ENCODE measurements at places on chromosomes 1 and 21.

DNA sequence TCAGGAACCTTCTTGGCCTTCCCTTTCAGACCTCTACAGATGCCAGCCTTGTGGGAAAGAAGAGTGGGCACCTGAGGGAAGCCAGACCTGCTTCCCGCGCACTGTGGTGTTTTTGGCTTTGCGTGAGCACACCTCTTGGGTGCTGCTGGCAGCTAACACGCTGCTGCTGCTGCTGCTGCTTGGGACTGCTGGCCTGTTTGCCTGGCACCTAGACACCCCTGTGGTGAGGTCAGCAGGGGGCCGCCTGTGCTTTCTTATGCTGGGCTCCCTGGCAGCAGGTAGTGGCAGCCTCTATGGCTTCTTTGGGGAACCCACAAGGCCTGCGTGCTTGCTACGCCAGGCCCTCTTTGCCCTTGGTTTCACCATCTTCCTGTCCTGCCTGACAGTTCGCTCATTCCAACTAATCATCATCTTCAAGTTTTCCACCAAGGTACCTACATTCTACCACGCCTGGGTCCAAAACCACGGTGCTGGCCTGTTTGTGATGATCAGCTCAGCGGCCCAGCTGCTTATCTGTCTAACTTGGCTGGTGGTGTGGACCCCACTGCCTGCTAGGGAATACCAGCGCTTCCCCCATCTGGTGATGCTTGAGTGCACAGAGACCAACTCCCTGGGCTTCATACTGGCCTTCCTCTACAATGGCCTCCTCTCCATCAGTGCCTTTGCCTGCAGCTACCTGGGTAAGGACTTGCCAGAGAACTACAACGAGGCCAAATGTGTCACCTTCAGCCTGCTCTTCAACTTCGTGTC lies 995 bp upstream of the ZBTB48 start:
- DNase-seq: no peak

DNA sequence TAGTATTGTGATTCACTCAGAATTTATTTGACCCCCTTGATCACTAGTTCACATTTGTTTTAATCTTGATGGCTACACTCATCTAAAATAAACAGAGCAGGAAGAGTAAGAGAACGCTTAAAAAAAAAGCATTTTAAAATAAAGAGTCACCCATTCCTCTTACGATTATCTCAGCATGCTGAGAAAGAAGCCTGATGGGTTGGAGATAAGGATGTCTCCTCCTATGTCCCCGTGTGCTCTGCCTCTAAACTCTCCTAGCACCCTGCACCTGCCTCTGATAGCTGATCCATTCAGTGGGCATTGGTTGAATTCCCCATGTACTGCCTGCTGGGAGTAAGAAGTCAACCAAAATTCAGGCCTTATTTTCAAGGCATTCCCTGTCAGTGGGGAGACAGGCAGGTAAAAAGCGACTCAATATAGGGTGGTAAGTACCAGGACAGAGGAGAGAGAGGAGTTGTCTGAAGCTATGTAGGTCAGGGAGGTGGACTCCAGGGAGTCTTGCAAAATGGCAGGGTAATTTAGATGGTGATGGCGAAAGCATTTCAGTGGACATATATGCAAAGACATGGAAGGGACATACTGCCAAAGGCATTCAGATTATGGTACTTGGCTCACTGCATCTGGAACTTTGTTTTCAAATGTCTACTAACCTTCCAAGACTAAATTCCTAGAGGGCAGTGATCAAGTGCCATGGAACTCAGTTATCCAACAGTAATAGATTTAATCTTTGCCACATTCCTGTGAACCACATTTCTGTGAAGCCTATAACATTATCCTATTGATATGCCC lies 18.4 kb downstream of the ELAVL4 start:
- no peak for DNase-seq

GRCh38 chr21:36059823-36060158 lies 535 bp downstream of the SETD4 start:
- no peak for DNase-seq

DNA sequence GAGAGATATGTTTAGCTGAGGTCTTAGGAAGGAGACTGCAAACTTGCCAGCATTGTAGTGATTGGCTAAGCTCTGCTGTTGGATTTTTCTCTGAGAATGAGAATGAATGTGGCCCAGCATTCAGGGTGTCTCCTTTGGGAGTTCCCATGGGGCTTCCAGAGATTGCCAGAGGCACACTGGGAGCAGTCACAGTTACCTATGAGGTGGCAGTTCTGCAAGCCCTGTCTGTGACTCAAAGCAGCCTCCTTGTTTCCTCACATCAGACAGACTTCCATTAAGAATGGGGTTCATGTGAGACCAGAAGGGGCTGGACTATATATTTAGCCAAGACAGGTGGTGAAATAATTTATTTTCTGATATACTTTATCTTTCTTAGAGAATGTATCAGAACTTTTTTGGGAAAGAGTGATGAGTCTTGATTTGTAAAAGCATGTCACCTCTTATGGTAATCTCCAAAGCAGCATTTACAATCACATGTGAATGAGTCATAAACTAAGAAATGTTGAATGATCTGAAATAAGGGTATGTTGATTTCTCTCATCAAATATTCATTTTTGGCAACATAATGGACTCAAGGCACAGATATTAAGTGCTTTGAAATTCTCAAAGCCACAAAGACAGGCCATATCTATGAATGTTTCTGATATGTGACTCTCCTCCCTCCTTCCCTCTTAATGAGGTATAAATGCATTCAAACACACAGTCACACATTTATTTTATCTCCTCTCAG lies 9.5 kb upstream of the SLC19A2 start:
- no peak for DNase-seq

Measured in fibroblast of skin of right quadriceps (primary cell).